ENCODE measurements at places on chromosomes 12 and 14.

DNA sequence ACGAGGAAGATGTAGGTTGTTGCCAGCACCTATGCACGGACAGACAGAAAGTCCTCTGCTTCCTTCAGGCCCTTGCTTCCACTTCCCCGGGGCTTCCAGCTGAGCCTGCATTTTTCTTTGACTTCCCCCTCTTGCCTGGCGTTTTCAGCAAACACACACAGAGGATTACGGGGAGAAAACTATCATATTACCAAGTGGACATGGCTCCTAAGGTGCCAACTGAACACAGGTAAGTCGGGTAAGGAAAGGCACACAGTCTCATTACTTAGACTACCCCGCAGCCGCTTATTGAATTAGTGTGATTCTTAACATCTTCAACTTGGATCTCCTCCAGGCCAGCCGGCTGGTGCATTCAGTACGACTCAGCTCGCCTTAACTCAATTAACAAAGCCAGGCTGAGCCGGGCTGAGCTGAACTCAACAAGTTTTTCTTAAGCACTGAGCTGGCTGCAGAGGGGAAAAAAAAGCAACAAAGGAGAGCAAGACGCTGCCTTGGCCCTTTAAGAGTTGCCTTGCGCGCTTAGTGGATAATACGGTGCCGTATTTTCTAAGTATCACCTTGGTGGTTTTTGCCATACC, 19.2 kb upstream of the MAP1LC3B2 start:
- no peak for DNase-seq

GRCh38 chr12:6833189-6833890, 5.1 kb downstream of the P3H3 start:
- DNase-seq = no peak

DNA sequence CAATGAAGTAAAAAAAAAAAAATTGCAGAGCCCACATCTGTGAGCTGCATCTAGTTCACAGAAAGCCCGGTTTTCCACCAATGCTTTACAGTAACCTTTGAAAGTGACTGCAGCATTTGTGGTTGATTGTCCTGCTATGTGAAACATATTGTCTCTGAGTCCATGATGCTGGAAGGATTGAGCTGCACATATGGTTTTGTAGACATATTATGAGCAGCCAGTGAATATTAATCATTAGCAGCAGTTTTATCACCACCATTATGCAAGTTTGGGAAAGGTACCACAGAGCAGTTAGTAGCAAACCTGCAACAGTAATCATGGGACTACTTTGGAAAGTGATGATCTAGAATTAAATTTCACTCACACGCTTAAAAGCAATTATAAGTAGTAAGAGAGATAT, 151.5 kb upstream of the PRICKLE1 start:
- no peak for DNase-seq

DNA sequence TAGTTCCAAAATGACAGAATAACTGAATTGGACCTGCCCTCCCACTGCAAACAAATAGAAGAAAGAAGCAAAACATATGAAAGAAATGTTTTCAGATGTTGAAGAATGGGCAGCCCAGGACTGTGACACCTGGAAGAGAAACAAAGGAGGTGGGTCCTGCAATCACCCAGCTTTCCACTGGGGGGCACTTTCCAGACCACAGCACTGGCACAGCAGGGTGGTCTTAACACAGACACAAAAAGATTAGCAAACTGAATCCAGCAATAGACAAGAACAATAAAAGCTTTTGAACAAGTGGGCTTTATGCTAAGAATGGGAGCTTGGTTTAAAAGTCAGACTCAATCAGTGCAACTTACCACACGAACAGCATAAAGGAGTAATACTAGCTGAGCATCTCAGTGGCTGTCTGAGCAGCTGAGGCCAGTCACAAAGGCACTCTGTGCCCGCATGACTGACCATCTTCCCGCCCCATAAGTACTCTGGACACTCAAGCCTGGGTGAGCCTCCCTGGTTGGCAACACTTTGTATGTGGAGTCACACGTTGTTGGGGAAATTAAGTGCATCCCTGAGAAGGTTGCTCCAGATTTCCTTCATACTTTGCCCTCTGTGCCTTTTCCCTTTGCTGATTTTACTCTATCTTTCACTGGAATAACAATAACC, 27.7 kb downstream of the JKAMP start:
- DNase-seq = no peak

DNA sequence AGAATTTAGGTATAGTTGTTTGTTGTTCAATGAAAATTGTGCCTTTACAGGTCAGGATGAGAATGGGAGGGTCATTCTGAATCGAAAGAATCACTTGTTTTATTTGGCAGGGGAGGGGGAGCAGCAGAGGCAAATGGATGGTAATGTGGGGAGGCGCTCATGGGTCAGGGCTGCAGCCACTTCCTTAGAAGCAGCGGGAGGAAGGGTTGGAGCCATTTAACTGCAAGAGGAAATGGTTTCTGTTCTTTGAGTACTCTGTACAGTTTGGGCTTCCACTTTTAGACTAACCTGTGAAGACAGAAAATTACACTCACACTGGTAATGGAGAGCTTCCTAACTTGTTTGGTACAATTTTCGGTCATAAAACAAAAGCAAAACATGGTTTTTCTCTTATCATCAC, 57.2 kb downstream of the PIWIL1 start:
- DNase-seq = no peak

DNA sequence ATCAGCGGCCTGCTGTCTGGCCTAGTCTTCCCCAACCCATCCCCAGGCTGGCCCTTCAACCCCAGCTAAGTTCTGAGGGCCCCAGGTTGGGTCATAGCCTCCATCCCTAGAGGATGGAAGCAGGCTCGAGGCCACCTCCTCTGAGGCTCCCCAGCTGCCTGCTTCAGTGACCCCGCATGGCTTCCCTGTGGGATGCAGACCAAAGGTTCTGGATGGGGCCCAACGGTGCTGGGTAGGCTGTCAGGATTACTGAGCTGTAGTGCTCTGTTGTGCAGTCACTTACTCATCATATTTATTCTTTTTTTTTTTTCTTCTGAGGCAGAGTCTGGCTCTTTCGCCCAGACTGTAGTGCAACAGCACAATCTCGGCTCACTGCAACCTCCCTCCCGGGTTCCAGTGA, 92.0 kb downstream of the IRF2BPL start:
- no peak for DNase-seq

DNA sequence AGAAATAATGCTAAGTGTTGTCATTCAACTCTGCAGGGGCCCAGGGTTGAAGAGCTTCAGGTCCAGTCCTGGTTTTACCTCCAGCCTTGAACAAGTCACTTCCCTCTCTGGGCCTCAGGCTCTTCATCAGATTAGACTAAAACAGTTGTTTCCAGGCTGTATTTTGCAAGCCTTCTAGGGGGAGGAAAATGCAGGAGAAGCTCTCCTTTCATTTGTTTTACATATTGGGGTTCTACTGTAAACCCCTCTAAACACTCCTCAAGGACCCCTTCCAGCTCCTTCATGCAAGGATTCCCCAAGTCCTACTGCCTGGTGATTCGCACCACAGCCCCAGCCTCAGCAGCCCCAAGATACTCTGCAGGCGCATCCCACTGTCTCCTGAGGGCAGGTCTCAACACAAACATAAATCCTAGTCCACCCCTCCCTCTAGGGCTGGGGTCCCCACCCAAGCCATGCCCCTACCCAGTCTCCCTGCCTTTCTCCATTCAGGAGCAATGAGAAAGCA, 2.7 kb downstream of the SDR9C7 start:
- peak; percentile 9 for DNase-seq

GRCh38 chr12:102527171-102527720, 46.9 kb upstream of the IGF1 start:
- DNase-seq = no peak

DNA sequence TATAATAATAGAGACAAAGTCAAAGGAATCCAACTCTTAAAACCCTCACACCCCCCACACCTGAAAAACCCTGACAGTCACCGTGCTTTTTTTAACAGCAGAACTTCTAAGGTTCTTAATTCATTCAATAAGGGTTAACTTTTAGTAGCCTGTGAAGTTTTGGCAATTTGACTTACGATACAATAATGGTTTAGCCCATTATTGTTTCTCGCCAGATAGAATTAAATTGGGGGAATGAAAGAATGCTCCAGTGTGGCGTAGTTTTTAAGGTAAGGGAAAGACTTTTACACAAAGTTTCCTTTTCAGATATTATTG, 604 bp upstream of the MAGOHB start:
- DNase-seq = no peak

GRCh38 chr14:28340816-28341215, 425.8 kb upstream of the FOXG1 start:
- no peak for DNase-seq

DNA sequence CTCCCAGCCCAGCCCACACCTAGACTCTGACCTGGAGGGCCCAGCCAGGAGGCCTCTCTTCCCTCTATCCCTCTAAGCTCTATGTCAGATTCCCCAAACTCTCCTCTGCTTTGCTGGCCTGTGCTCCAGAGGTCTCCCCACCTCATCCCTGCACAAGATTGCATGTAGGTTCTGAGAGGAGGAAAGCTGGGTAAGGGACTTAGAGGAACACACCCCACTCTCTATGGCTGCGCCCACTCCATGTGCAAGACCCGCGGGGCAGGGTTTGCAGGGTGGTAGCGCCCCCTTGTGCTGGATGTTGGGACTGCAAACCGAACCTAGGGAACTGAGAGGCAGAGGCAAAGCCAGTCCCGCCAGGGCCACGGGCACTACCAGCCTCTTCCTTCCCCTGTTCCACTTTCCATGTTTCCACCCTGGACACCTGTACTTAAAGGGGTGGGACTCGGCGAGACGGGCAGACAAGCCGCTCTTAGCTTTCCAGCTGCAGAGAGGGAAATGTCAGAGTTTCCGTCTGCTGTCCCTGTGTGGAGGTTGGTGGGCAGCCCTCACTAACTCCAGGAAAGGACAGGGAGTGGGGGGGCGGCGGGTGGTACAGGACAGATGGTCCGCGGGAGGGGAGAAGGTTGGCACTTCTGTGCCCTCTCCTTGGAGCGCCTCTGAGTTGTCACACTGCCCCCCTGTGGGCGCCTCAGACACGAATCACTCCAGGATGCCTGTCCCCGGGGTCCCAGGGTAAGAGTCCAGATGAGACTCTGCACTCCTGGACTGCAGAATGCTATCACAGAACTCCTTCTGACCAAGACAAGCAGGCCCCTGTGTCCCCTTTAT, 16.8 kb downstream of the MMP14 start:
- peak; percentile 89 for DNase-seq

DNA sequence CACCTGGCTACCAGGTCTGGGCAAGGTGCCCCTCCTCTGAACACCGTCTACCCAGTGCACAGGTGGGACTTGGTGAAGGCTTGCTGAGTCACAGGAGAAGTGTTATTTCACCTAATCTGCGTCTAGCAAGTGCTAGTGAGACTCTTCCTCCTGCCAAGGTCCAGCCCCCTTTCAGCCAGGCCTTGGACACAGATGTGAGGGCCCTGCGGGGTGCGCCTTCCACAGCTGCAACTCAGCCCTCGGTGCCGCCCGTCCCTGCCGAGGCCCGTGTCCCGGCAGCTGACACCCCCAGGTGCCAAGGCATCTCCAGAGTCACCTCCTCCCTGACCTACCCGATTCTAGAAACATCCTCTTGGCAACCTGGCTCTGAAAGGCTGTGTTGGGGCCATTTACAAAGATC, 55.1 kb downstream of the PRIMA1 start:
- no peak for DNase-seq

DNA sequence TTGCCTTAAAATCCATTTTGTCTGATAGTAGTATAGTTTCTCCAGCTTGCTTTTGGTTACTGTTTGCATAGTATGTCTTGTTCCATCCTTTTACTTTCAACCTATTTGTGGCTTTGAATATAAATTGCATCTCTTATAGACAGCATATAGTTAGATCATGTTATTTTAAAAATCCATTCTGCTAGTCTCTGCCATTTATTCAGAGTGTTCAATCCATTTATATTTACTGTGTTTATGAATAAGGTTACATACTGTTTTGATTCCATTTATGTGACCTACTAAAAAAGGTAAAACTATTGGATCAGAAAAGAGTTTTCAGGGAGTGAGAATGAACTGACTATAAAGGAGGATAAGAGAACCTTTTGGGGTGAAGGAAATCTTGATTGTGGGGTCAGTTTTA, 29.6 kb upstream of the VPS33A start:
- DNase-seq = no peak

DNA sequence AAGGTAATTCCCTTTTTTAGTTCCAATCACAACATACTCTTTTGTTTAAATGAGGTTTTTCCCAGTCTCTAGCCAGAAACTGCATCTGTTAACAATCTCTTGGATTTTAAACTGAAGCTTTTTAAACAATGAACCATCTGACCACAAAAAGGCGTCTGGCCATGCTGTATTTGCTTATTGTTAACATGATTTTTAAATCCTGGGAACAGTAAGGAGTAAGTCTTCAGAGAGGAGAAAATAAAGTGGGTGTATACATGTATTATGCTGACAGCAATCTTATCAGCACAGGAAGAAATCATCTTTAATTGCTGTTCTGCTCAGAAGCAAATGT, 106.2 kb downstream of the DAAM1 start:
- DNase-seq = no peak

DNA sequence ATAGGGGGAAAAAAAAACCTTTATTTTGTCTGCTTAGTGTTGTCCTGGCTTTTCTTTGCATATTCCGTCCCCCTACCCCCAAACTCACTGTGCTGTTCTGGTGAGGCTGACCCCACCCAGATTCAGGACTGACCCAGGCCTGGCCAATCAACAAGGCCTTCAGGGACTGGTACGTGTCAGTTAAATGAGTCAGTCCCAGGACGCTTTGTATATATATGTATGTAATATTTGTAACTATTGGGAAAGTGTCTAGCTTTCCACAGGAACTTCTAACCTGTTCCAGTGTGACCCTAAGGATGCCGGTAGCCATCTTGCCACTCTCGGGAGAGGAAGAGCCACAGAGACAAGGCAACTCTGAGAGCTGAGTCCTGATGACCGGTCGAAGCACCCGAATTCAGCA, 107.4 kb downstream of the VCPKMT start:
- DNase-seq = no peak

Data from CD4-positive, alpha-beta T cell treated with Interleukin-1 beta for 1 hour (primary cell).